ENCODE measurements at places on chromosomes 16 and 17.

DNA sequence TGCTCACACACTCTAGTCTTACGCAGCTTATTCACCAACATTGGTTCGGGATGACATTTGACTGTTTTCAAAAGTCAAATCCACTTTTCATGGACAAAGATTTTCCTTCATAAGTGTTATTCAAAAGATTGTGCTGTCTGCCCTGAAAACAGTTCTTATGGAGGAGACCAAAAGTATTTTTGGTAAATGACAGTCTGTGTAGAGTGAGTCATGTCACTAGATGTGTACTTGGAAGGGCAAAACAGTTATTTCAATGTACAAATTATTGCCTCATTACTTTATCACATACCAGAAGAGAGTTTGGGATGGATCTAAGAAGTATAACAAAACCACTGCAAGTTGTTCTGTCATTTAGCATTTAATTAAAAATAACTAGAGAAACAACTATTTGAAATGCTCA is 265.6 kb downstream of the CDH13 start:
- DNase-seq = no peak

DNA sequence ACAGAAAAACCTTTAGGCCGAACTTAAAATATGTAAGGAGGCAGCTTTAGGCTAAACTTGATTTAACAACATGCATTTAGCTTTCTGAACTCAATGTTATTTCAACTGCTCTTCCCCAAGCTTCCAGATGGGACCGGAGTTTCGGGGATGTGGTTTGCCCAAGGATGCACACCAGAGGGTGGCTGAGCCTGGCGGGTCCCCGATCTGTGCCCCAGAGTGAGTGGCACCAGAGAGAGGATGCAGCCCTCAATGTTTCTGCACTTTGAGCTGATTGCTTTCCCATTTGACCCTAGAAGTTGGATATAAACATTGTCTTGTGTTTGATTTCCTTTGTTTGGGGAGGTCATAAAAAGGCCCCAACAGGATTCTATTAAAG is 348.0 kb upstream of the TNRC6C start:
- no peak for DNase-seq

DNA sequence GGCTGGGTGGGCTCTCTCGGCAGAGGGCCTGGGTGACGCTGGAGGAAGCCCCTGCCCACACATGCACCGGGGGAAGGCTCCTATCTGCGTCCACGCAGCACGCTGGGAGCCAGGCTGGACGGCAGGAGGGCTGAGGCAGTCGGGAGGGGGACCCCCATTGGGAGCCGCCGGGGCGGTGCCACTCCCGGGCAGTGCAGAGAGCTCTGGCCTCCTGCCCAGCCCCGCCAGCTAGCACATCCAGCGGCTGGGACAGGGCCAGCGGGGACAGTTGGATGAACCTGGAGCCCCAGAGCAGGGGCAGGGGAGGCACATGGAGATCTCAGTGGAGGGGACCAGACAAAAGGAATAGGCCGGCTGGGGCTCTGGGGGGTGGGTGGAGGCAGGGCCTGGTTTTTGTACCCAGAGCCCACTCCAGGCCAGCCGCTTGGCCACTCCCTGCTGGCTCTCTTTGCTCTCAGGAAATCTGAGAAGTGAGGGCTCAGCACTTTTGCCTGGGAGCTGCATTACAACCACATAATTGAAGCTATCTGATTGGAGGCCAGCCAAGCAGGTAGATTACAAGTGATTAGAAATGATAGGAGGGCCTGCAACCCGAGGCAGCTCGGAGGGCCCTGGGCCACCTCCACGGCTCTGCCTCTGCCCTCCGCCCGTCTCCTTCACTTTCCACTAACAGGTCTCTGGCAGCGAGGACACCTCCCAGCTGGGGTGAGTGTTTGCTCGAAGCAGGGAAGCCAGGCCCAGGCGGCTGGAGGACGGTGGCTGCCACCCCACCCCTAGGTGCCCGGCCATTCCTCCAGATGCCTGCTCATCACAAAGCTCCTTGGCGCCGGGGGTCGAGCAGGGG is 40.1 kb downstream of the ENGASE start:
- no peak for DNase-seq

DNA sequence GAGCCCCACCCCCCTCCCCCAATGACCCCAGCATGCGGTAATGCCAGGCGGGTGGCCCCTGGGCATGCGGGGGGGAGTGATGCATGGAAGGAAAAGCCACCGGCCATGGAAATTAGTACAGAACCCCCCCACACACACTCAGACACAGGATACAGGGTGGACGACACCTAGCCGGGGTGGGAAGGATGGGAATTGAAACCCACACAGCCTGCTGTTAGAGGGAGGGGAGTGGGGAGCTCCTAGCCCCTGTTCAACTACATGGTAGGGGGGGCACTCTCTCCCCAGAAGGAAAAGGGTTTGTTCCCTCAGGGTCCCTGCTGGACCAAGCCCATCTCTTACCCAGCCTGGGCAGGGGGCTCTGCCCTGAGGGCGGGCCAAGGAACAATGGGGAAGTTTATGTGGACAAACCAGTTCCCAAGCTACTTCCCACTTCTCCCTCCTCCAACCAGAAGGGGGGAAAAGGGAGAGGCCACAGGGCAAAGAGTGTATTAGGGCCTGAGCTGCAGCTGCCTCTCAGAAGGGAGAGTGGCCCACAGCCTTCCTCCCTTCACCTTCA is 5.2 kb downstream of the TMUB2 start:
- DNase-seq = no peak

DNA sequence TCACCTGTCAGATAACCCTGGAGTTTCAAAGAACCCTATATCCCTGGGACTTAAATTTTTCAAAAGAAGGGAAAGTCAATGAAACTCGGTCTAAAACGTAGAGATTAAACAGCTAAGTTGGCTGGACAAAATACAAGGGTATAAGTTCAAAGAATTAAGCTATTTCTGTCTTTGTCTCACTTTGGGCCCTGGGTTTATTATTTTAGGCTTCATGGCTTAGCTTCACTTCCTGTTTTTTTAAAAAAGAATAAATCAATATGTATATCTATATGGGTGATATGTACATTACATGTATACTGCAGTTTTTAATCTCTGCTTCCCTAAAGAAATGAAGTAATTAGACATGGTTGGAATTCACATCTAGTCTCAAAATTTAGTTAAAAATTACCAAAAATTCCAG is 132.3 kb downstream of the TRIM37 start:
- DNase-seq = no peak

DNA sequence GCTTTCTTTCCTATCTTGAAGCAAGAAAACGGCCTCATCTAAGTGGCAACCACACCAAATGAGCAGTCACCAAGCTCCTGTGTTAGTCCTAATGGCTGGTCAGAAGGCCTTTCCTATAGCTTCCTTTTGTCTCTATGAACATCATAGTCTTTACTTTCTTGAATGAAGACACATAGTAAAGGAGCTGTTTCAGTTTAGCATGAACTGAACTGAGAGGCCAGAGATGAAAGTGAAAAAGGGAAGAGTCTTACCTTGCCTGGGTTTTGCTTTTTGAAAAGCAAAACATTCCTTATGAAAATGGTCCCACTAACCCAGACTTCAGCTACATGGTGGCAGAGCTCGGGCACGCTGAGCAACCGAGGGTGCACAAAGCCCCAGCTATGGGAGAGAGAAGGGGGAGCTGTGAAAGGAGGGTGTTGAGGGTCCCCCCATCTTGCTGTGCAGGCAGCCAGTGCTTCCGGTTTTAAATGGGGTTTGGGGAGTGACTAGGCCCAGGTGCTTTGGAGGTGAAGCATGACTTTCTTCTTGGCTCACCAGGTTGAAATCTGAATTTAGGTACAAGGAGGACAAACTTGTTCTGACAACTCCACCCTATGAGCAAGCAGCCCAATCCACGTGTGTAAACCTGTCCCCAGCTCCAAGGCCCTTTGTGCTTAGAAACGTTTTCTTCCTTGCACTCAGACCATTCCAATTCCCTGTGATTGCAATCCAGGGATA is 9.1 kb upstream of the PSMC3IP start:
- no peak for DNase-seq

DNA sequence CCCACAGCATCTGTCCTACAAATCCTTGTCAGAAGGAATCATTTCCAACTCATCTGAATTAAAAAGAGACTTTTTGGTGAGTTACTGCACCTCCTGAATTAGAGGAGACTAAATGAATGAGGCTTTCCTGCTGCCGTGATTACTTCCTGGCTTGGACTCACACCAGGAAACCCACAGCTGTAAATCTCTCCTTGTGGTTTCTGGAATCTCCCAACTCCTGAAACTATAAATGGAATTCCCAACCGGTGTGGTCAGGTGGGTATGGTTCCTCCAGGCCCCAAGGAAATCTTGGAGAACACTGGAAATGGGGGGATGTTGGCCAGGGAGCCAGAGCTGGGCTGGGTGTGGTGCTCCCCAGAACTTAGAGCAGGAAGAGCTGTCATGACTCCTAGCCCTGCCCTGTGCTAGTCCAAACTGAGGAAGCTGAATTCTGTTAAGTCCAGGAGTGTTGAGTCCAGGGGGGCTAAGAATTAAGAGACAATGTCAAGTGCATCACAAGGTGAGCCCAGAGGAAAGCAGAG is 216.4 kb downstream of the GSG1L start:
- DNase-seq = no peak

GRCh38 chr16:85627526-85628264 is 14.6 kb downstream of the GSE1 start:
- no peak for DNase-seq

- DNase-seq = no peak
These were observed 280.0 kb downstream of the SOX9 start for GRCh38 chr17:72400863-72401262.

DNA sequence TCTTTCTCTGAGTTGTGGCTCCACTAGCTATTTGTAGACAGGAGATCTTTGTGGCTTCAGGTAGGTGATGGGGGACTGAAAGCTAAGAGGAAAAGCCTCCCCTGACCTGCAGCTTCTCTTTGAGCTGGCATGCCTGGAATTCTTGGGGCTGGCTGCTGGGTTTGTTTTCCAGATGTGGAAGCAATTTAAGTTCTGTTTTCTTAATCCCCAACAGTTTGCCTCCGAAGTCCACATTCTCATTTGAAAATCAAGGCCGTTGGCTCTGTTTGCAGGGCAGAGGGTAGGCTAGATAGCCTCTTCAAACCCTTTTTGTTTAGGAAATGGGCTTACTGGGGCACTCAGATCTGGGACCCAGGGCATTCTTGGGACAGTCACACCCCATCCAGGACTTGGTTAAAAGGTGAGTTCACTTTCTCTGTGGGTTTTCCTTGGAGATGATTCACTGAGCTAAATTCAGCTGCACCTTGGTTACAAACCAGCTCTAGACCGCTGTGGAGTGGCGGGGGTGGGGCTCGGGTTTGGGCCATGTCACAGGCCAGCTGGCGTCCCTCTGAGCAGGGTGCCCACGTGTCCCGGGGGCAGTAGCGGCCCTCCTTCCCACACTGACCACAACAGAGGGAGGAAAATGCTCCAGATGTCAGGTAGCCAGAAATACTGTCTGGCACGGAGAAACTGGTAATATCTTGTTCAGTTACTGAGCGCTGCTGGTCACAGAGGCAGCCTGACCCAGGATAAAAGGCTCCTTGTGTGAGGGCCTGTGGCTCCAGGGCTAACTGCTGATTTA is 108.5 kb downstream of the RAB11FIP4 start:
- no peak for DNase-seq

- no peak for DNase-seq
These were observed 9.8 kb upstream of the PLK1 start for GRCh38 chr16:23668873-23669272.

GRCh38 chr17:78842881-78843565 is 2.4 kb upstream of the USP36 start:
- DNase-seq = peak; percentile 50

DNA sequence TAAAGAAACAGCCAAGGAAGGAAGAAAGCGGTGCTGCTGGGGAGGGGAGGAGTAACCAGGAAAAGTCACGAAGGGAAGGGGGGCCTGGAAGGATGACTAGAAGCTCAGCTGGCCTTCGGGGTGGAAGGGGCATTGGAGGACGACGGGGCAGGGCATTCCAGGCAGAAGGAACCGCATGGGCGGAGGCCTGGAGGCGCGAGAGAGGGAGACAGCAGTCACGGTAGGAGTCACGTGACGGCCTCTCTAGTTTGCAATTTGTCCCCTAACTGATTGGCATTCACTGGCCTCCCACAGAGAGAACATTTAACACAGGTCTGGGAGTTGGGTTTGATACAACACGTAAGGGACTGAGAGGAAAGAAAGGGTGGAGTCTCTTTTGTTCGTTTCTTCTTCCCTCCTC is 63.9 kb downstream of the RTN4RL1 start:
- no peak for DNase-seq

DNA sequence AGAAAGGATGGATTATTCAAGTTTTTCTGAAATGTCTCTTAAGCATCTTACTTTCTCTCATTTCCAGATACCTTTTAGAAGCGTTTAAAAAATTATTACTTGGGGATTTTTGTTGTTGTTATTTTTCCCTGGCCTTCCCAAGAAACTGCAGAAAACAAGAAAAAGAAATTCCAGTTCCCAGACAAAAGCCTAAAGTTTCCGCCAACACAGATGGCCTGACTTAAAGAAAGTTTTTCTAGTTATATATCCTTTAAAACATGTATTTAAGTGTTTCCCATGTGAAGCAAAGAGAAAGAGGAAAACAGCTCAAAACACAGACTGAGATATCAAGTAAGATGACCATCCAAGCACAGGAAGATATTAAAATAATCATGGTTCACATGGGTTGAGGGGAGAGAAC is 401.7 kb upstream of the MAF start:
- no peak for DNase-seq

- DNase-seq = no peak
These were observed 267.5 kb downstream of the SEC14L1 start for GRCh38 chr17:77408284-77408683.

- no peak for DNase-seq
These were observed 640 bp upstream of the NAGLU start for GRCh38 chr17:42535155-42536047.

DNA sequence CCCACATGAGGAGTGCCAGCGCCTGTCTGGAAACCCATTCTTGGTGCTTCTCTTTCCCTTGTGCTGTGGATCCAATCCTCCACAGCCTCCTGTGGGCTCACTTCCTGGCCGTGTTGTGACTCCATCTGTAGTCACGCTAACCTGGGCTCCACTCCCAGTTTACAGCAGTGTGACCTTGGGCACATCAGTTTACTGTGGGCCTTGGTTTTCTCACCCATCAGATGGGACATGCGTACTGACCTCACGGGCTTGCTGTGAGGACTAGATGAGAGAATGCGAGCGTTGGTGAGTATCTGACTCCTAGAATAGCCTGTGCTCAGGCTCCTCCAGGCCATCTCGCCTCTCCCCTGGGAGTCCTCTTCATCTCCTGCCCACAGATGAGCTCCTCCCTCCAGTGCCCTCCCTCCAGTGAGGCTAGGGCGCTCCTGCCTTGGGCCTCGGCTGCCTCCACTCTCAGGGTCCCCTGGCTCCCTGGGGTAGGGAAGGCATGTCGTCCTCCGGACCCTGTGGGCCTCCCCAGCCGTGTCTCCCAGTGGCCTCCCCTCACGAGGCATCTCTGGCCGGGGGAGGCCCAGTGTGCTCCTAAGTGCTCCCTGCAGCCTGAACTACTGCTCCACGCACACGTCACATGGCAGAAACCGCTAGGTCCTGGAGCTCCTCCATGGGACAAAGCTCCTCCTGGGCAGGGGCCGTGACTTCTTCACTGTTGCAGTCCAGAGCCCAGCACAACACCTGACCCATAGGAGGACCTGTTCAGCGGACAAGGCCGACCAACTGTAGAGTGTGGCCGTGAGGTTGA is 5.2 kb upstream of the FOXJ1 start:
- no peak for DNase-seq

- DNase-seq = no peak
These were observed 6.4 kb upstream of the TOX3 start for GRCh38 chr16:52553322-52553721.

Data from stimulated activated naive CD4-positive, alpha-beta T cell treated with Interleukin-2 at 50 U/mL for 16 hours (primary cell).